CD8-positive, alpha-beta memory T cell (primary cell): ENCODE measurements at places on chromosomes 5 and 9. TPM values are rescaled to one million over a fixed set of nuclear protein-coding genes. Genes with fewer than 3 reads are reported as not detected.

Gene FAM78A
- total RNA-seq, result 43.6 TPM

Gene FAM81B
- not detected for total RNA-seq

Gene ITGA2
- total RNA-seq, result 2.8 TPM

Gene LRRC26
- not detected for total RNA-seq

Gene FRRS1L
- total RNA-seq, result not detected

Gene BNIP1
- 26.5 TPM for total RNA-seq

Gene PLCXD3
- not detected for total RNA-seq

Gene CENPH
- 49.6 TPM for total RNA-seq

Gene OR1Q1
- total RNA-seq, result not detected

Gene RFESD
- 4.2 TPM for total RNA-seq
